NCI-H345 (cell line): ENCODE measurements at places on chromosomes 1 and 21.
A peak's percentile ranks its signal among the peaks of the same experiment; 100 is the strongest.

DNA sequence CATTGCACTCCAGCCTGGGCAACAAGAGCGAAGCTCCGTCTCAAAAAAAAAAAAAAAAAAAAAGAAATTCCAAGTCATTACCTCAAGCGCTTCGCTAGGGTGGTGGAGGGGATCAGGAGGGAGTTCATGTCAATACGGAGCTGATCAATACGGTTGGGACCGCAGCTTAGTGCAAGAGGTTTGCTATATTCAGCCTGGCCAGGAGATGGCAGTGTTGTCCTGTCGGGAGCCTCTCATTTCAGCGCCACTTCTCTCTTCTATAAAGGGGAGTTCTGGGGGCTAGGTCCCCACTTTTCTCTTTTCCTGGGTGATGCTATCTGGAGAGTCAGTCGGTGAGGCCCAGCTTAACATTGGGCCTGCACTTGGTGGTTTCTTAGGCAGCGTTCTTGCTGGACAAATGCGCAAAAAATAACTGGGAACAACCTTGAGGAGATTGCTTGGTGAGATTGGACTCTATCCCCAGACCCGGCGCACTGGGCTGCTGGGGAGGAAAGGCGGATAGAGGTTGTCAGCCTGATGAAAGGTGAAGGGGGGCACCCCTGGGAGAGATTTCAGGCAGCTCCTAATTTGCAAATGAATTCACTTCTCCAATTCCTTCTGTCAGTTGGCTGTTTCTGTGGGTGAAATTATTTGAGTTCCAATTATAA lies 40.4 kb downstream of the KIAA0040 start:
- peak; percentile 54 for DNase-seq

DNA sequence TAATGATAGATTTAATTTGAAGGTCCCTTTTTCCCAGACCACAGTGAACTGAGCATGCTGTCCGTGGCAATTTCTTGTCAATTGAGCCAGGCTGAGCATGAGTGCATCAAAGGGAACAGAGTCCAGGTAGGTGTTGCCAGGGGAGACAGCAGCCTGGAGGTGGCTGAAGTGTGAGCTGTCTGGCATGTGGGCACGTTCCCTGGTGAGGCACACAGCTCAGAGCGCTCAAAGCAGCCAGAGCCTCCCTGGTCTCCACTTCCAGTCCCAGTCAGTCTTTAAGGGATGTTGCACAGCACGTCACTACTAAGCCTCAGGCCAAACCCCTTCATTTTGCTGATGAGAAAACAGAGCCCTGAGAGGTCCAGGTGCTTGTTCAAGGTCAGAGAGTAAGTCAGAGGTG lies 251.4 kb downstream of the MATN1 start:
- no peak for DNase-seq

DNA sequence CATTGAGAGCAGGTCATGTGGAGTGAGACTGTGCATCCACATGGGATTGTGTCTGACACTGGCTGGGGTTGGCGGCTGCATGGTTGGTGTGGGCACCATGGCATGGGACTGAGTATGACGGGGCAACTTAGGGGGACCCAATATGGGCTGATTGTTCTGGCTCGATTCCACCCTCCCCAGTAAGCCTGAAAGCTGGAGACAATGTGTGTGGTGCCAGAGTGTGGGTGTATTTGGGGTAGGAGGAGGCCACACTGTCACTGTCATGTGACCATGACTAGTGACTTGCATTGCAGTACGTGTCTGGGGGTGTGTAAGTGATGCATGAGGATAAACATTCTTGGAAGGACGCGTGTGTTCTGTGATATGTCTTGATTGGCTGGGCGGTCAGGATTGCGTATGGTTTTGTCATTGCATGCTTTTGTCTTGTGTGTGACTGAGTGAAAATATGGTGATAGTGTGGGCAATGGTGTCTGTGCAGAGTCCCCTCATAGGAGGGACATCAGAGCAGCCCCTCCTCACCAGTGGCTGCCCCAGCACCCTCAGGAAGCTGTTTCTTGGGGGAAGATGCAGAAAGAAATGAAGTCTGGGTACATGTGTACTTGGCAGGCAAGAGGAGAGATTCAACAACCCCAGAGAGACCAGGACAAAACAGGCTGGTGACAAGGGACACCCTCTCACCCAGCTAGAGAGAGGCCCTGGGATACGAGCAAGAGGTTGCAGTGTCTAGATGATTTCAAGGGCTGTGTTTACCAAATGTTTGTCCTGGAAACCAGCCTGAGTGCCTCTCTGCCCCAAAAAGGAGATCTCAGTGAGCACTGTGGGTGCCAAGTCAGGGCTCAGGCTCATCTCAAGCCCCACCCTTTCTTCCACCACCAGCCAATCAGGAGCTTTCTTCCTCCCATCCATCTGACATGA lies 36.3 kb downstream of the SDC3 start:
- no peak for DNase-seq

DNA sequence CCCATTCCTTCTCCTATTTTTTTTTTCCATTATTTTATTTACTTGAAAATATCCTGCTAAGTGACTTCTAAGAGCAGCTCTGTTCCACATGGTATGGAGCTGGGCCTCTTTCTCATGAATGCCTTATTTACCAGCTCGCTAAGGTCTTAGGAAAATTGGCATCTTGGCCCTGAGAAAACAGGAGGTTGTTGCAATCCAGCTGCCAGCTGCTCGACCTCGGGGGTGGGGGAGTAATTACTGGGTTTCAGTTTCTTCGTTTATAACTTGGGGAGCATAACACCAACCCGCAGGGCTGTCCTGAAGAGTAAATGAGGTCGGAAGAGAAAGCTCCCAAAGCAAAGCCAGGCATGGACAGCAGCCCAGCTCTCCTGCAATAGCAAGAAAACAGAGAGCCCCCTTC lies 176.3 kb downstream of the AJAP1 start:
- DNase-seq, result no peak

DNA sequence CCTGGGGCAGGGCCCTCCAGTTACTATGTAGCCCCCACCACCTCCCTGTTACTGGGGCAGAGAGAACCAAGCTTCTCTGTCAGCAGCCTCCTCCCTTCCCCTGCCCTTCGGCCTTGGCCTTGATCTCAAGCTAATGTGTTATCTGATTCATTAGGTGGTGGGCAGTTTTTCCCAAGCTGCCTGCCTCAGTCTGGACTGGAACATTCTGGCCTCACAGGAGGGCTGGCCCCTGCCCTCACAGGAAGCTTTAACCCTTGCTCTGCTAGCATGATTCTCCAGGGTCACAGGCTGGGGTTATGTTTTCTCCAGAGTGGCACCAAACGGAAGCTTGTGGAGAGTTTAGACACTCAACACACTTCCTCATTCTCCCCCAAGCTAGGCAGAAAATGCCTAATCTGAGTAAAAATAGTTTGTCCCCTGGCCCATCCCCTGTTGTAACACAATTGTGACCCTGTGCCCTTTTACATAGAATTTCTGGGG lies 37.2 kb upstream of the SLC6A9 start:
- no peak for DNase-seq

DNA sequence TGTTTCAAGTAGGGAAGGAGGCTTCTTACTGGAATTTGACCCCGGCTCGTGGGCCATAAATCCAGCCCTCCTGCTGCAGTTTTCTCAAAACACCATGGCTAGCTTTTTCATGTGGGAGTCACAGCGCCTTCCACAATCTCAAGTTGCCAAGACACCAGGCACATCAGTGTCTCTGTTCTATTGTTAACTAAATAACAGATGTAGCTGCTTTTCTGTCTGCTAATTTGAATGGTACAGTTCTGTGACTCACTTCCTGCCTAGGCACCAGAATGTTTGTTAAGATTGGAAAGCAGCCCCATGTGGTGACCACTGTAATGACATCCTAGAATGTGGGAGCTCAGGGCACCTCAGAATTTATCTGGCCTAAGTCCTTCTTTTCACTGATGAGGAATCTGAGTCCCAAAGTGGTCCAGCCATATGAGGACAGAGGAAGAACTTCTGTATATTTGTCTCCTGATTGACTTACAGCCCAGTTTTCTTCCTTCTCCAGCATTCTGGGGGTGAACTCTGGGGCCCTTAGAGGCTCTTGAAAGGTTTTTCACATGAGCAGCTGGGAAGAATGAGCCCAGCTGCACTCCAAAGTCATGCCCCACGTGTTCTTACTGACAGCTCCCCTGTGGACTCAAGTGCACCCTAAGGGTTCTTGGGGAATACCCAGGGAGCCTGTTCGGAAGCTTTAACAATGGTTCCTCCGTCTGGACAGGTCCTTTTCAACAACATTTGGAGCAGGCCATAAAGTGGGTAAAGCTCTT lies 27.5 kb downstream of the TRIM45 start:
- no peak for DNase-seq

- DNase-seq, result no peak
Measured at GRCh38 chr1:33170351-33171274, 11.2 kb downstream of the TRIM62 start.

DNA sequence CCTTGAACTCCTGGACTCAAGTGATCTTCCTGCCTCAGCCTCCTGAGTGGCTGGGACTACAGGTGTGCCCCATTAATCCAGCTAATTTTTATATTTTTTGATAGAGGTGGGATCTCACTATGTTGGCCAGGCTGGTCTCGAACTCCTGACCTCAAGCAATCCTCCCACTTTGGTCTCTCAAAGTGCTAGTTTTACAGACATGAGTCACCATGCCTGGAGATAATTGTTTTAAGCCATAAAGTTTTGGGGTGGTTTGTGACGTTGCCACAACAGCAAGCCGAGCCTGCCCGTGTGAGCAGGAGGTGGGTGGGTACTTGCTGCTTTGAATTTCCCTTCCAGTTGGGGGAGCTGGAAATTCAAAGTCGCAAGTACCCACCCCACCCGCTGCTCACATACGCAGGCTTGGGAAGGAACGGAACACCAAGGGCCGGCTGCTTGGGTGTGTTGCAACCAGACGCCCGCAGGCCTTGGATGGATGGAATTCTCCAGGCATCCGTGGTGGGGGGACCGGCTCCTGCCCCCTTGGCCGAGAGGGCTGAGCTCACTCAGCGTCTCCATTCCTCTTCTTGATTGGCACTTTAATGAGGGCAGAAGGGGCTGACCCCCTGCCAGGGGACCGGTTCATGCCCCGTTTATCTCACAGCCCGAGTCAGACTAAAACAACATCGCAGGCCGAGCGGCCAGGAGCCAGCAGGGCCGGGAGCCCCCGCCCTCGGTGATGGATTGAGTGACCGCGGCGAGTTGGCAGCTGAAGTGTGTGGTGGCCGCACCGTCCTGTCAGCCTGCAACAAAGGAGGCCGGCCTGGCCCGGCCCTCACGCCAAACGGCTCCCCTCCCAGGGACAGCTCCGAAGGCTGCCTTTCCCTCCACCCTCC lies 78.1 kb downstream of the DHRS3 start:
- no peak for DNase-seq

- DNase-seq, result no peak
Measured at GRCh38 chr1:246032984-246033383, 474.1 kb downstream of the SMYD3 start.

GRCh38 chr1:69743146-69743545 lies 175.4 kb downstream of the LRRC7 start:
- DNase-seq, result no peak

DNA sequence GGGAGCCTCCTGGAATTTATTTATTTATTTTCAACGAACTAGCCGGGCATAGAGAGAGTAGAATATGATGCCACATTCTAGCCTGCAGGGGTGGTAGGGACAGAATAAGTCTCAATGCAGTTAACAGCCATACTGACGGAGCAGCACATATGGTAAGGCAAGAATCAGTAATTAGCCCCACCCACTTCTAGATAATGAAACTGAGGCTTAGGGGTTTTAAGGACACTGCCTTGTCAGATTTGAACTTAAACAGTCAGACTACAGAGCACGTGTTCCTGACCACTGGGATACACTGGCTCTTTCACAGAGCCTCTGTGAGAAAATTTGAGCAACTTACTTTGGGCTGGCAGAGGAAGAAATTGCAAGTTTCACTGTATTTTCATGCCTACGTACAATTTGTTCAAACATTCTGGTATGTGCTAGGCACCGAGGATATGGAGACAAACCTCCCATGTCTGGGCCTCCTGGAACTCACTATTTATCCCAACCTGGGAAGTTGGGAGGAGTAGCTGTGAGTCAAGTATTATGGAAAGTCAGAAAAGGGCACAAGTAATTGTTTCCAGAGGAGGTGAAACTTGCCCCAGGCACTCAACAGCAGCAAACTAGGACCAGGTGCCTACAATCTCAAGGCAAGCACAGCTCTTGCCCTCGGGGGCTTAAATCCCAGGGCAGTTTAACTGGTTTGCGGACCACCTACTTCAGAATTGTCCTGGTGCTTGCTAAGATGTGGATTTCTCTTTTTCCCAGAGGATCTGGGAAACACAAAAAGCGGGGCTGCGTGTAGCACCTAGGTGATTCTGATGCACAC lies 1.6 kb upstream of the CLIC4 start:
- no peak for DNase-seq

DNA sequence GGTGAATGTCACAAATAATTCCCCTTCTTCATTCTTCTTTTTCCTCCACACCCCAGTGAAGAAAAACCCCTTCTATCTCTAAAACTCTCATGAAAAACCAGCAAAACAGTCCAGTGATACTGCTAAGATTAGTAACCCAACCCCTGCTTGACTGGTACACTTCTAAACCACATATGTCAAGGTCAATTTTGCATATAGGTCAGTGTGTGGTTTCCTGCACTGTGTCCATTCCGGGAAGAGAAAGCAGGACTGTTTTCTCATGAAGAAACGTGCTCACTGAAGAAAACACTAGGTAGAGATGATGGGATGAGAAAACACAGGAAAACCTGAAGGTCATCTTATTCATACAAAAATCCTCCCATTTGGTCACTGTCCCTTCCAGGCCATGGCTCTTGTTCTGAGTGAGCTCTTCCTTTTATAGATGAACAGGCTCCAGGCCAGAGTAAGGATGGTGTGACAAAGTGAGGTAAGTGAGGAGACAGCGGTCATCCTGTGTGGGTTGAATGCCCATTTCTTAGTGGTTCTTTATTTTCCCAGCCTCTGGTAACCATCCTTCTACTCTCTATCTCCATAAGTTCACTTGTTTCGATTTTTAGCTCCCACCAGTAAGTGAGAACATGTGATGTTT lies 122.7 kb downstream of the FASLG start:
- DNase-seq, result no peak

- DNase-seq, result no peak
Measured at GRCh38 chr1:84365225-84366221, 32.8 kb upstream of the DNASE2B start.

- no peak for DNase-seq
Measured at GRCh38 chr1:41430069-41430468, 54.4 kb downstream of the EDN2 start.
